CD4-positive, alpha-beta T cell treated with Interleukin-15 for 1 hour (primary cell): ENCODE measurements at places on chromosomes 6 and 20.

DNA sequence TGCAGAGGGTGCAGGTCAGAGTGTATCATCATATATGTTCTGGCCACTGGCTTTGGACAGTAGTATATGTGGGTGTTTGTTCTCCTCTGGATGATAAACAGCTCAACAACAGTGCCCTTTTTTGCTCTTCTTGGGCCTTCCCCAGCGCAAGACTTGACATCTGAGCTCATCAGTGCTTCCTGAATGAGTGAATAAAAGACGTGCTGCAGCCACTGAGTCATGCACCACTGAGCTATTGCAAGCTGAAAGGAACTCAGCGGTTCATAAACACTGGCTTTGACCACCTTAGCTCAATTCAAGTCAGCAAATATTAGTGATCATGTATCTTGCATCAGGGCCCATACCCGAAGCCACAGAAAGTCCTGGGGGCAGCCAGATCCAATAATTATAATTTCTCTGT, 105.3 kb upstream of the KCNG1 start:
- DNase-seq: no peak

DNA sequence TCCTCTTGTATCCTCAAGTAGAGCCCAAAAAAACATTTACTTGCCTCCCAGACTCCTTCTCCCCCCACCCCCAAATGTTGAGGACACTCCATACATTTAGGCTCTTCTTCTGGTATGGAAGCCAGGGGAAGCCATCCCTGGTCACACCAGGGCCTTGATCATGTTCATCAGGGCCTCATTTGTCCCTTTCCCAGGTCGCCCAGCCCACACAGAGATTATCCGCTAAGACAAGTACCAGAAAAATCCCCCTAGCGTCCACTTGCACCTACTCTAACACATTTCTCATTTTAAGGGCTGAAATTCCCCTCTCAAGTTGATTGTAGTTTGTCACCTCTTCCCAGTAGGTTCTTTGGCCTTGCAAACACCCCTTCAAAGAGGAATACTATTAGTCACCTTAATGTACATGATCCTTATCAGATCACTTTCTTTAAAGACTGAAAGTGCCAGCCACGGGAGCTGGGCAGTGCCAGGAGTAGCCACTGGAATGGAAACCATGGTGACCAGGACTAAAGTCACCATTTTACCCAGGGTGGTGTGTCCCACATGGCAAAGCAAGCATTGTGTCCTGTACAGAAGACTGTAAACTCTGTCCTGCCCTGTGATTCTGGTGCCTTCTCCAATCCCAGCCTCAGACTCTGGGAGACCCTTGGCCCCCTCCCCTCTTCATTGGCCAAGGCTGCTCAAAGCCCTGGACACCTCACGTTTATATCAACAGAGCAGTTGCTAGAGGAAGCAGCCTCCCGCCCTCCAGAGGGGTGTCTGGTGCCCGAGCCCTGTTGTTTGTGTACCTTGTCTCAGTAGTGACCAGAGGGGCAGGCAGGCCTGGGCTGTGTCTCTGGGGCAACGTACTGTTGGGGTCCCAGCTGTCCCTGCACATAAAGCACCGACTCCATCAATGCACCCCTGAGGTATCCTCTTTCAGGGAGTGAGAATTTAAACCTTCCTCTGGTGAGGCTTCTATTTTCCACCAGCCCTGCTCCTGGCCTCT, 5.0 kb upstream of the APOBEC2 start:
- no peak for DNase-seq

- no peak for DNase-seq
These were observed 7.9 kb downstream of the AGPAT4 start for GRCh38 chr6:161265975-161266374.

GRCh38 chr6:21856456-21856825, 262.9 kb downstream of the SOX4 start:
- DNase-seq: no peak

GRCh38 chr20:2023151-2023550, 29.3 kb upstream of the PDYN start:
- no peak for DNase-seq

DNA sequence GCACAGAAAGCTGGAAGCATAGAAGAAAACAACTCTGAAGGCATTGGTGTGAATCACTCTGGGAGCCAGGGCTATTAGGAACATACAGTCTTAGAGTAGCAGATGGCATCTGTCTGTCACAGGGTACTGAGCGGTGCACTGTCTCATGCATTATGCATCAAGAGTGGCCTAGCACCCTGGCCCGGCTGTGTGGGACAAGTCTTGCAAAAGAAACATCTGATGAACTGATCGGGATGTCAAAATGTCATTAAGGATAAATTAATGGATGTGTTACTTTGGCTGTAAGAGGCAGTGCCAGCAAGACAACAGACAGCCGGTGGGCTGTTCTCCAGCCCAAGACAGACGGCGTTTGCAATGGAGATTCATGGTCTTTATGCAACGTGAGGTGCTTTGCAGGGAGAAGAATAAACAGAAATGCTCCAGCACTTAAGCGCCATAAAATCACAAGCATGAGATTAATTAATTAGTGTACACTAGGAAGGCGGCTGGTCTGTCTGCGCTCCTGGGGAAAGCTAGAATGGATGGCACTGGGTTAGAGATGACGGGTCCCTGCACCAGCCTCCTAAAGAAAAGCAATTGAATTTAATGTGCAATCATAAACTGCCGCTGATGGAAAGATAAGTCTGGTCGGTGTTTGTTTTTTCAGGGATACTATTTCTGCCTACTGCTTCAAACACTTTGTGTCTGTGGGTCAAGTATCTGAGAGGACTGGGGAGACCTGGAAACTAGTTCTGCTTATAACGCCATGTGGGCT, 600.6 kb upstream of the CHD6 start:
- no peak for DNase-seq

GRCh38 chr6:158763434-158764182, 55.6 kb downstream of the EZR start:
- no peak for DNase-seq

DNA sequence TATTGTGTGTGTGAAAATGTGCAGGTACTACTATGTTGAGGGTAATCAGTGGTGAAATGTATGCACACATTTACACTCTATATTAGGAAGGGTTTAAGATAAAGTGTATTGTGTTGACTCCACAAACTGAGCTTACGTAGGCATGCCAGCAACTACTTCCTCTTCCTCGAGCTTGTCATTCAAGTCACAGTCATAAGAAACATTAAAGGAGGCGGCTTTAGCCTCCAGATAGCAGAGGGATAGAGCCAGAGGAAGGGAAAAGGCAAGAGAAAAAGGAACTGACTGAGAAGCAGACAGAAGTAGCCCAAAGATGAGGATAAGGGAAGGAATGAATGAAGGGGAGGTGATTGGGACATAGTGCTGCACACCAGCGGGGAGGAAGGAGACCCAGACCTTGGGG, 55.2 kb downstream of the SMLR1 start:
- no peak for DNase-seq

DNA sequence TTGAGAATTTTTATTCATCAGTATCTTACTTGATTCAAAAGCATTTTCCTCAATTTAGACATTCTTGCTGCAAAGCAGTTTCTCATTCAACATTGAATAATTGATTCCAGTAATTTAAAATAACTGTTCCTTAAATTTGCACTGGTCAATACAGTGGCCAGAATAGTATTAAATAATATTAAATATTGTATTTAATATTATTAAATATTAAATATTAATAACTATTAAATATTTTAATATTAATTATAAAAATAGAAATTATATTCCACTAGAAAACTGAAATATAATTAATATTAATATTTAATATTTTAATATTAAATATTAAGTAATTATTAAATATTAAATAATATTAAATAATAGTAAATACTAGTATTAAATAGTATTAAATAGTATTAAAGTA, 758.8 kb downstream of the EYS start:
- DNase-seq: no peak

DNA sequence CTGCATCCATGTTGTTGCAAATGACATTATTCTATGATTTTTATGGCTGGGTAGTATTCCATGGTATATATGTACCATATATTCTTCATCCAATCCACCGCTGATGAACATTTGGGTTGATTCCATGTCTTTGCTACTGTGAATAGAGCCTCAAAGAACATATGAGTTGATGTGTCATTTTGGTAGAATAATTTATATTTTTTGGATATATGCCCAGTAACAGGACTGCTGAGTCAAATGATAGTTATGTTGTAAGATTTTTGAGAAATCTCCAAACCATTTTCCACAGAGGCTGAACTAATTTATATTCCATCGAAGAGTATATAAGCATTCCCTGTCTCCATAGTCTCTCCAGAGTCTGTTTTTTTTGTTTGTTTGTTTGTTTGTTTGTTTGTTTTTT, 1373.5 kb downstream of the GRIK2 start:
- DNase-seq: no peak

GRCh38 chr6:5997420-5997987, 9.2 kb downstream of the NRN1 start:
- DNase-seq: no peak

- no peak for DNase-seq
These were observed 23.1 kb downstream of the OR2B6 start for GRCh38 chr6:27980111-27980510.

- DNase-seq: no peak
These were observed 42.7 kb upstream of the CEP162 start for GRCh38 chr6:84269947-84270733.

- no peak for DNase-seq
These were observed 281.9 kb downstream of the CDKAL1 start for GRCh38 chr6:20816126-20816525.

DNA sequence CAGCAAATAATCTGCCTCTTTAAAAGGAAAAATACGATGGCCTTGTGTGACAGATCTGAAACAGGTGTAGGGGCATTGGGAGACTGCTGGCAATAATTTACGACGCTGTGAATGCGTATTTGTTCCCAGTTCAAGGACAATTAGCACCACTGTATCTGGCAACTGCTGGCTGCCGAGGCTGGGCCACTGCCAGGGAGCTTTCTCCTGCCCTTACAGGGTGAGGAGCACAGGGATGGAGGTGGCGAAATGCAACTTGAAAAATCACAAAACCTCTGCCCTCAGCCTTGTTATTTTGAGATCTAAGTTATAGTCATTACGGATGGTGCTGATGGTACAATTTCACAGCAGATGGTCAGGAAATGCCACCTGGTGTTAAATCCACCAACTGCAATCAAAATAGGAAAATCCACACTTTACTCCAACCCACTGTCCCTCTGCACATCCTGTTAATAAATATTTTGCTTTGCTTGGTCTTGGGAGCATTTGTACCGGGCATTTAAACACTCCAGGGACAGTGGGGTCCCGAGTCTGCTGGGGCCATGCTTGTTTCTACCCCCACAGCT, 6.4 kb downstream of the MYLK4 start:
- no peak for DNase-seq
